ENCODE measurements at places on chromosomes 11 and 22. TPM values are rescaled to one million over a fixed set of nuclear protein-coding genes. Genes with fewer than 3 reads are reported as not detected.

OR51B4 gene
- 0.52 TPM for total RNA-seq

SNX32 gene
- under 0.01 TPM for total RNA-seq

APOL1 gene
- total RNA-seq: 4.7 TPM

GGT5 gene
- 2.1 TPM for total RNA-seq

MYOD1 gene
- total RNA-seq: 22.4 TPM

APLNR gene
- 74.6 TPM for total RNA-seq

TBX10 gene
- total RNA-seq: not detected

CADM1 gene
- total RNA-seq: 35.0 TPM

WBP2NL gene
- 1.6 TPM for total RNA-seq

TUBA8 gene
- total RNA-seq: 21.9 TPM

RAPSN gene
- 44.9 TPM for total RNA-seq

OR52I1 gene
- total RNA-seq: not detected

SYT9 gene
- 0.52 TPM for total RNA-seq

KDM4D gene
- total RNA-seq: 1.0 TPM

Data from skeletal muscle tissue (tissue), 5 donors.